ENCODE measurements at places on chromosomes 6 and 20.

- DNase-seq = peak; percentile 19
Measured at GRCh38 chr20:36821964-36822437, 48.4 kb upstream of the DSN1 start.

DNA sequence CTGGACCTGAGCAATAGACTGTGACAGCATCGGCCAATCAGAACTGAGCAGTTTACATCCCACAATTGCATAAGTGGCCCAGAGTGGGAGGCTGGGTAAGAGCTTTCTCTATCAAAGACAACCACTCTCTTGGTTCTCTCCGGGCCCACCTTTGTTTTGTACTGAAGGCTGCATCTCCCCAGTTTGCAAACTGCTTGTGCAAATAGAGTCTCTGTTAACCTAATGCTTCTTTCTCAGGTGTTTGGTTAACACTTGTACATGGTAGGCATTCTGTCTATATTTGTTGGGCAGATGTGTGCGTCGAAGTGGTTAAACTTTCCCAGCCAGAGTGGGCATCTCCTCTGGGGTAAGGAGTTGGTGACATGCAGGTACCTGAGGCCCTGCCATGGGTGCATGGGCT is 177.1 kb downstream of the CDH26 start:
- DNase-seq = no peak

- DNase-seq = no peak
Measured at GRCh38 chr20:43953919-43954592, 39.4 kb downstream of the TOX2 start.

- no peak for DNase-seq
Measured at GRCh38 chr6:52574709-52575501, 2.0 kb downstream of the TRAM2 start.

- DNase-seq = no peak
Measured at GRCh38 chr6:136767570-136768309, 24.5 kb downstream of the MAP3K5 start.

DNA sequence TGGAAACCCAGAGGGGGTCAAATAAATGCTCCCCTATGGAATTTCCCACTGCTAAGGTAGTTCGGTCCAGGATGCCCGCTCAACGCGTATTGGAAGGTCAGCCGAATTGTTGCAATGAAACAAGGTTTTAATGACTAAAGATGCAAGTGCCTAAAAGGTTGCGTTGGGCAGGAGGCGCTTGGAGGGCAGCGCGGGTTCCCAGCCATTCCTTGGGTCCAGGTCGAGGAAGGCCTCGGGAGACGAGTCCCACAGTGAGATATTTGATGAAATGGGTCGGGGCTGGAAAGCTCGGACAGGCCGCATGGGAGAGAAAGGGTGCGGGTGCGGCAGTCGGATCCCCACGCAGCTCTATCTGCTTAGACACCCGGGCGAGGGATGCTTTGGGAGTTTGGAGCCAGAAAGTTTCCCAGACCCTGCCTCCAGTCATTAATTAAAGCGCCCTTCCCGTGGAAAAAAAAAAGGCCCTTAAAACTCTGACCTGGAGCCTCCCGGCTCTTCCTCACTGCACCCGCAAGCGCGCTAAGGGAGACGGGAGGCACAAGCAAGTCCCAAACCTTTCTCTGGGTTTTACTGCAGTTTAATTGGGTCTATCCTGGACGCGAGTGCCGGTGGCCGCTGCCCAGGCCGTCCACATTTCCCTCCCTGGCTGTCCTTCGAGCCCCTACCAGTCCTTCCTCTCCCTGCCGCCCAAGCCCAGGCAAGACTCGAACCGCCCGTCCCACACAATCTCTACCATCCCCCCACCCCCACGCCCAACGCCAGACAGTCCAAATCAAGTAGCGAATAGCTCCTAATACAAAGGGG is 24.2 kb downstream of the TFAP2A start:
- DNase-seq = peak; percentile 44

DNA sequence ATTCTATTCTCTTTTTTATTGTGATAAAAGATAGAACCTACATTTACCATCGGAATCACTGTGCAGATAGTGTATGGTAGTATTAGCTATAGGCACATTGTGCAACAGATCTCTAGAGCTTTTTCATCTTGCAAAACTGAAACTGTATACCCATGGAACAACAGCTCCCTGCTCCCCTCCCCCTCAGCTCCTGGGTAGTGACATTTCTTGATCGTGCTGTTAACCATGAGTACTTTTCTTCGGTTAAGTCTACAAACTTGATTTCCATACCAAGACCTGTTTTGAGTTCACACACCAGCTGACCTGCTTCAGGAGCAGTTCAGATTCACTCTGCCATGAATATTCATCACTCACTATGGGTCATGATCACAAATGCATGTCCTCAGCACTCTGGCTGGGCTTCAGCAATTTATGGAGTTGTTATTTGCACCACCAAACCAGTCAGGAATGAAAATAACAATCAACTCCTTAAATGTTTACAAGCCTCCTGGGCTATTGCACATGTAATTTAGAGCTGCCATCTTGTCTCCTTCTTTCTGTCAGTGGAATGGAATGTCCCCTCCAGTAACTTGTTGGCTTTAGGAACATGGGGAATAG is 32.8 kb downstream of the PRDM1 start:
- no peak for DNase-seq

DNA sequence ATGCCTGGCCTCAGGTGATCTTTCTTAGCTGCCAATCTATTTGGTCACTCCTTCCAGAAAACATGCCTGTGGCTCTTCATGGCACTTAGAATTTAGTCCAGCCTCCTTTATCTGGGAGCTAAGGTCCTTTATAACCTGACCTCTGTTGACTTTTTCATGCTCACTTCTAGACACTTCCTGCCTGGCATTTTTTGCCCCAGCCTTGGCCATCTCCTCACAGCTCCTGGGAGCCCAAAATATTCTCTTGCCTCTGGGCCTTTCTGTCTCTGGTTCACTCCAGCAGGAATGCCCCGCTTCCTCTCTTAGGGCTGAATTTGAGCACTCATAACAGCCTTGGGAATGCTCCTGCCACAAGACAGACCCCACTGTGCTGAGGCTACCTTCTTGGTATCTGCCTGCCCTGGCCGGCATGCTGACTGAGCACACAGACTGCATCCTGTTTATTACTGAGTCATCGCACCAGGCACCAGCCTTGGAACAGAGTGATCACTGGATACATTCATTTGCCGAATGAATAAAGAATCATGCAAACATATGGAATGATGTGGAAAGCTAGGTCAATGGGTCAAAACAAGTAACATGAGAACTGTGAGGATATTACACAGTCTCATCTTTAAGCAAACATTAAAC is 5.8 kb upstream of the EEF1E1 start:
- no peak for DNase-seq

GRCh38 chr6:169498916-169499513 is 202.8 kb downstream of the WDR27 start:
- no peak for DNase-seq

DNA sequence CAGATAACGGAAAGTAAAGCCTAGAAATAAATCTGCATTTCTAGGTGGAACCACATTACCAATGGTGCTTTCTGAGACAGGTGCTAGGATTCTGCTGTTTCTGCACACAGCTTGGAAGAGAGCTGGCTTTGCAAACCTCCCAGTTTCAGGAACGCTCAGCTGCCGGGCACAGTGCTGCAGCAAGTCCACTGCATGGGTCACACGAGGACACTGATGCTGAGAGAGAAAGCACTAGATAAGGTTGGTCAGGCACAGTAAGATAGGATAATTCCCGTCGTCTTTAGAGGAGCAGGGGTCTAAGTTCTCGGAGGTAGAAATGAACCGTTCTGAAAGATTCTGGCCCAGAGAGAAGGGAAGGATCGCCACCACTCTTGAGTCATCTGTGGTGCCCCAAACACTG is 11.0 kb downstream of the UNC93A start:
- no peak for DNase-seq

GRCh38 chr6:160137989-160138835 is 16.6 kb downstream of the SLC22A1 start:
- peak; percentile 59 for DNase-seq

DNA sequence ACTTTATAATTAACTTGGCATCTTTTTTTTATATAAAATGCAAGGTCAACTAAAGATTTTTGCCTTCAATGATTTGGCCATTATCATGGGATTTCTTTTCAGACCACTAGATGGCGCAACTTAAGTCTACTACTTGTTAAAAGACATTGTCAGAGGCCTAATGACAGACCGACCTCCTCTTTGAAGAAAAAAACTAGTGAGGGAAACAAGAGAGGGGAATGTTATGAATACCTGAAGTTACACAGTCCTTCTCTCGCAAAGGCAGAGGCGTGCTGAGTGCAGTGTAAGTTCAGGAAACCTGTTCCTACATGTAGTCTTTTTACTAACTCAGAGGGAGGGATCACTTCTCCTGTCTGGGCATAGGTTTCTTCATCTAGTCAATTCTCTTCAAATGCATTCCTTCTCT is 9.3 kb downstream of the TRAPPC3L start:
- DNase-seq = peak; percentile 81

DNA sequence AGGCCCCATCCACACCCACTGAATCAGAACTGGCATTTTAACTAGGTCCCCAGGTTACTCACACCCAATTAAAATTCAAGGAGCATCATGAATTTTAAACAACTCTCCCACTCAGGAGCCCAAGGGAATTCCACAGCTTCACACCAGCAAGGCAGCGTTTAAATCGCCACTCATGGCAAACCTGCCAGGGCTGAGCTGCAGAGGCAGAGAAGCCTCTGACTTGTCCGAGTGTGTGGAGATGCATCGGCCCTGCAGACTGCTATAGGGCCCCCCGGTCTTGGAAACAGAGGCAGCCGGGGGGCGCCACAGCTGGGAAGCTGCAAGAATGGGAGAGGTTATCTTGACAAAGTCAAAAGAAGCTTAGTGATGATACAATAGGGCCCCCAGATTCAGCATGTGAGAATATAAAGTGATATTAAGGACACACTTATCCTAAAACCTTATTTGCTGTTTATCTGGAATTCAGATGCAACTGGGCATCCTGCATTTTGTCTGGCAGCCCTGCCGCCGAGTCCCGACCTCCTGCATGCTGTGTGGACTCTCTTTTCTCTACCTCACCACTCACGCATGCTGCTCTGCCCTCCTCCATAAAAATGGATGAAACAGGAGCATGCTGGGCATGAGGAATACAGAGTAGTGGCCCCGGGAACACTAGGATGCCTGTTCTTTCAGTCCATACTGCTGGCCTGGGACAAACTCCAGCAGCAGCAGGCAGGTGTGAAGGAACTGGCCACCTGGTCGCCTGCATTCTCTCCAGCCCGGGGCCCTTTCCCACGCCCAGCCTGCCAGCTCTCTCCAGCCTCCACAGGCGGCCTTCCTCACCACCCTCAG is 126.1 kb downstream of the PXDC1 start:
- no peak for DNase-seq

GRCh38 chr6:165586706-165587105 is 76.3 kb downstream of the PDE10A start:
- no peak for DNase-seq

- DNase-seq = no peak
Measured at GRCh38 chr6:141866731-141867497, 265.8 kb upstream of the GJE1 start.

- no peak for DNase-seq
Measured at GRCh38 chr20:63843778-63844177, 12.7 kb upstream of the ZBTB46 start.

DNA sequence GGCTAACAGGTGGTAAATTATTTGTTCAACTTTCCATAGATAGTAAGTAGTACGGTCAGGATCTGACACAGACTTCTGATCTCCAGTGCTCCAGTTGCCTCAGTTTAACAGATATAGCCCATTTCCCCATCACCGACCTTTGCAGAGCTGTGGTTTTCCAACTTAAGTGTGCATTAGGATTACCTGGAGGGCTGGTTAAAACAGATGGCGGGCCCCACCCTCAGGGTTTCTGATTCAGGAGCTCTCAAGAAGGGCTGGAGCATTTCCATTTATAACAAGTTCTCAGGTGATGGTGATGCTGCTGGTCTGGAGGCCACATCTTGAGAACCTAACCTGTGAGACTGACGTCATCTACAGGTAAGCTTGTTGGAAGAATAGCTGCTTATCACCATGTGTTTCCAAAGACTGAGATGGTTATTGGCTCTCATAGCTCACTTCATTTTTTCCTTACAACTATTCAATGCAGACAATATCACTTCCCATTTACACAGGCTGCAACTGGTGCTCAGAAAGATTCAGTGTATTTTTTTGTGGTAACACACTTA is 360.1 kb upstream of the CHD6 start:
- no peak for DNase-seq

GRCh38 chr6:157539900-157540752 is 159.1 kb downstream of the ZDHHC14 start:
- DNase-seq = no peak

DNA sequence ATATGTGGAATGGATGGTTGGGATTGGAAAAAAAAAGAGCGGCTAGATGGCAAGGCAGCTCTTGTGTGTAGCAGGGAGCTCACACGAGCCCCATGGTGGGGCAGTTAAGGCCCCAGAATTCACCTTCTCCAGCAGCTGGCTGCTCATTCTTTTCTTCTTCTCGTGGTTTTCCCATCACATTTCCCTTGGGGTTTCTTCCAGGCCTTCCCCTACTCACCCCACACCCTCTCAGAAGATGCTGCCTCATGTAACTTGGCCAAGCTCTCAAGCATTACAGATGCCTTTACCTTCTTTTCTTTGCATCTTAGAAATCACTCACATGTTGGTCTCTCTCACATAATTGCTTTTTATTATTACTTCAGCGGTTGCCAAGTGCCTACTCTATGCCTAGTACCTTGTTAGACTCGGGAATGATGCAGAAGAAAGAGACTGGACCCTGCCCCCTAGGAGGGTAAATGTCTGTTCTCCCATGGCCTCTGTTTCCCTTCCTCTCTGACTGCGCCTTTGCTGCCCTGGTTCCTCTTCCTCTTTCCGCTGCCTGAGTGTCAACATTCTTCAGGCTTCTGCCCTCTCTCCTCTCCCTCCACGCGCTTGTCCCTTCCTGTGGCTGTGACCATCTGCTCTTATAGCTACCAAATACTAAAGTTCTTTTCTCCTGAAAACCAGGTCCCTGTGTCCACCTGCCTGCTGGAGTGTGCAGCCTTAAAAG is 28.6 kb downstream of the PPARD start:
- no peak for DNase-seq
